ENCODE measurements at places on chromosomes 5 and 9. TPM values are rescaled to one million over a fixed set of nuclear protein-coding genes. Genes with fewer than 3 reads are reported as not detected.
A peak's percentile ranks its signal among the peaks of the same experiment; 100 is the strongest.

DNA sequence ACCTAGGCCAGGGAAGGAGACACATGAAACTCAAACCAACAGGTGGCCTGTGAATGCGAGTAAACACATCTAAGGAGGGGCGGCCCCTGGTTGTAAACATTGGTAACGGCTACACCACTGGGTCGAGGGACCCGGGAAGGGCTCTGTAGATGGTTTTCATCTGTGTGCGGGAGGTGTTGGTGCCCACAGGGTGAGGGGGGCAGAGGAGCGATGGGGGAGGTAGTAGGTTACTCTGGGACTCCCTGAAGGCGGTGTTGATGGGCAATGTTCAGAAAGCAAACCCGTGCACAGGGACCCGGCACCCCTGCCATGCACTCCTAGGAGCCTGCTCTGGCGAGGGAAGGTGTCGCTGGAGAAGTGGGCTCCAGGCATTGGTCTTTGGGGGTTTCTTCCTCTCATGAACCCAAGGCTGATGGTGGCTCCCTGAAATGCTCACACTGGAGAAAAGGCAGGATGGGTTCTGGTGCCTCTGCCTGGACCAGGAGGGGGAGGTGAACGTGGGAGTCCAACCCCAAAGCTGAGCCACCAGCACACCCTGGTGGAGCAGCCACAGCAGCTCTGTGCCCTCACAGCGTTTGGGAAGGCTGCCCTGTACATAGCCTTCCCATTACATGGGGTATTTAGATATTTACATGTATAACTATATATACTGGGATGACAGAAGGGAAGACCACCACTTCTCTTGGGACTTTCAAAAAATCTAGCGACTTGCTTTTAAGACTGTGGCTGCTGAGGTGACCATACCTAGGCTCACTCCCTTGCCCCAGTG is 103.2 kb downstream of the ENTREP1 start:
- no peak for DNase-seq

DNA sequence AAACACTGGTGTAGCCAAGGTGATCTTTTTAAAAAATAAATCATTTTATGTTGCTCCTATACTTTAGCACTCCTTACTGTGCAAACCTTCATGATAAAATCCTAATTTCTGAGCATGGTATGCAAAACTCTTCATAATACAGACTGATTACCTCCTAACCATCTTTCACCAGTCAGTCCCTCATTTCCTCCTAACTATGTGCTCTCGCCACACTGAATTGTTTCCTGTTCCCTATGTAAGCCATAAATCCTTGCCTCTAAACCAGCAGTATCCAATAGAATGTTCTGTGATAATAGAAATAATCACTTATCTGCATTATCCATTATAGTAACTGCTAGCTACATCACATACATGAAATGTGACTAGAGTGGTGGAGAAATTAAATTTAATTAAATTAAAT is 10.7 kb downstream of the AP3B1 start:
- no peak for DNase-seq

The LRRC70 gene
- 0.51 TPM for total RNA-seq

GRCh38 chr5:171115519-171115918 is 193.5 kb upstream of the TLX3 start:
- DNase-seq: no peak

The NFIB gene
- total RNA-seq: 5.3 TPM

The DMRTA1 gene
- not detected for total RNA-seq

GRCh38 chr5:126383776-126384175 is 39.4 kb upstream of the GRAMD2B start:
- DNase-seq: peak; percentile 61

The POU5F2 gene
- 0.76 TPM for total RNA-seq

DNA sequence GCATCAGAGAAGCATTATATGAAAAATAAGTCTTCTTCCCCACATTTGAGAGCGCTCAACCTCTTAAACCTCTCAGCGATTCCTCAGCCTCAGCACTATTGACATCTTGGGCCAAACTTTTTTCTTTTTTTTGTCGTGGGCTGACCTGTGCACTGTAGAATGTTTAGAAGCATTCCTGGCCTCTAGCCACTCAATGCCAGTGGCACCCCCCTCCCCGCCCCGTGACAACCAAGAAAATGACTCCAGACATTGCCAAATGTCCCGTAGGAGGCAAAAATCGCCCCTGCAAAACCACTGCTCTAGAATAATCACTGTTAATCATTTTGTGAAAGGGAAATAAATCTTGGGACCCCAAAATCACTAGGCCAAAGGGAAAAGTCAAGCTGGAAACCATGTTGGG is 129.1 kb upstream of the BOD1 start:
- DNase-seq: no peak

The SLIT3 gene
- total RNA-seq: 61.9 TPM

The SLC25A46 gene
- total RNA-seq: 76.2 TPM

The CD180 gene
- total RNA-seq: not detected

DNA sequence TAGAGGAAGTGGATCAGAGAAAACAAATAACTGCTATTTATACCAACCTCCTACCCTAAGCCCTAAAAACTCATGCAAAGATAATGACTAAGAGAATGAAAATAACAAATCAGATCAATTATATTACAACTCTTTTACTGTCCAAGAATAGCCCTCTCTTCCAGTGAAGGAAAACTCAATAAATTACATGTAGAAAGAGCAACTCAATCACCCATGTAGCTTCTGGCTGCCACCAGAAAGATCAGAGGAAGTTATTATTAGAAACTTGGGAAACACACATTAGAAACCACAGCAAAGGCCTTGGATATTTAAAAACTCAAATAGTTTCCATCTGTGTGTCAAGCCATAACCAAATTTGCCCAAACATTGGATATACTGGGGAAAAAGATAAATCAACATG is 134.0 kb upstream of the TARS1 start:
- peak; percentile 44 for DNase-seq

- DNase-seq: no peak
Observed at GRCh38 chr9:111253742-111254437, 76.1 kb downstream of the OR2K2 start.

DNA sequence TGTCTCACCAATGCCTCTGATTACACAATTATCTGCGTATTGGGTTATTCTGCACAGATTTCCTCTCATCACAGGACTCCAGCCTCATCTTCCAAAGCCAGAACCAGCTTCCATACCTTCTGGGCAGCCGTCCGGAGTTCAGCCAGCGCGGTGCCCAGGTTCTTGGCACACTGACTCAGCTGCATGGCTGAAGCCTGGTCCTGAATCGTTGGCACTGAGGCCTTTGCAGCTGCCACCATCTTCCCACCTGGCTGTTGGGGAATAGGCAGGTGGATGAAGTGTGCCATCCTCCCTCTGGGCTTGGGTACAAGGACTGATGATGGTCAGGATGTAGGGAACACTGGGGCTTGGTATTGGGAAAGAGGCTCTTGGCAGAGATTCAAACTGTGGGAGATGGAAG is 17.9 kb downstream of the TLN1 start:
- DNase-seq: no peak

DNA sequence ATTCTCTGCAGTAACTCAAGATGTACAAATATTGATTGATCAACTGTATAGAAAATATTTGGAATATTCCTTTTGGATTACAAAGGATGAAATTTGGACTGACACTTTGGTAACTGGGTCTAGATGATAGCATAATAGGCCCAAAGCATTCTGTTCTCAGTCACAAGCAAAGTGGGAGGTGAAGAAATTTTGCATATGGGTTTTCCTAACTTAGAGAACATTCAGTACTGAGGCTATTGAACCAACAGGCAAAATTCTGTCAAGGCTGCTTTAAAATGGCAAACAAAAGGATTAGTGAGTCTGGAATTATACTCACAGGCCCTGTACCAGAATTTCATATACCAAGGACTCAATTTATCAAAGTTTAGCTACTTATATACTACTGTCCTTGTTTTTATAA is 1020.6 kb downstream of the TLE4 start:
- DNase-seq: no peak

GRCh38 chr5:177303925-177304391 is 359 bp downstream of the PRELID1 start:
- DNase-seq: peak; percentile 50

GRCh38 chr5:40790947-40791593 is 7.1 kb downstream of the PRKAA1 start:
- peak; percentile 68 for DNase-seq

The SLC34A3 gene
- total RNA-seq: not detected

DNA sequence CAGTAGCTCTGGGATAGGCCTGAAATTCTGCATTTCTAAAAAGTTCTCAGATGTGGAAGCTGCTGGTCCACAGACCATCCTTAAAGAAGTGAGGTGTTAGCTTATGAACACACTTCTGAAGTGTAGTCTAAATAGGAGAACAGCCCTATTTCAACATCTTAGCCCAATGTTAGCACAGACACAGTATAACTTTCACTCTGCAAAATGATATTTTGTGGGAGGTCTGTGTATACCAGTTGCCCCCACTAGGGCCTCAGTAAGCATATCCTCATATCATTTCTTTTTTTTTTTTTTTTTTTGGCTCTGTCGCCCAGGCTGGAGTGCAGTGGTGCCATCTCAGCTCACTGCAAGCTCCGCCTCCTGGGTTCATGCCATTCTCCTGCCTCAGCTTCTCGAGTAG is 7.5 kb upstream of the HABP4 start:
- peak; percentile 32 for DNase-seq

GRCh38 chr9:133050142-133050541 is 11.6 kb upstream of the CEL start:
- DNase-seq: no peak

- no peak for DNase-seq
Observed at GRCh38 chr5:73974871-73975360, 348.9 kb downstream of the ARHGEF28 start.

The PCDHB4 gene
- total RNA-seq: 0.22 TPM

- DNase-seq: no peak
Observed at GRCh38 chr5:126455728-126456127, 32.5 kb downstream of the GRAMD2B start.

DNA sequence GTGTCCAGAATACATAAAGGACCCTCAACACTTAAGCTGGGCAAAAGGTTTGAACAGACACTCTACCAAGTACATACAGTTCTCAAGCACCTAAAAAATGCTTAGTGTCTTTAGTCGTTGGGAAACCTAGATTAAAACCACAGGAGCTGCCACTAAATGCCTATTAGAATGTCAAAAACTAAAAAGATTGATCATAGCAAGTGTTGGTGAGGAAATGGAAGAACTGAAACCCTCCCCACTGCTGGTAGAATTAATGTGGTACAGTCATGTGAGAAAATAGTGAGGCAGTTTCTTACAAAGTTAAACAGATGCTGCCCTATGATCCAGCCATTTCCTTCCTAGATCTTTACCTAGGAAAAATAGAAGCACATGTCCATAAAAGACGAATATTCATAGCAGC is 40.6 kb downstream of the SFXN1 start:
- DNase-seq: no peak

GRCh38 chr5:13540168-13540750 is 404.2 kb downstream of the DNAH5 start:
- no peak for DNase-seq

DNA sequence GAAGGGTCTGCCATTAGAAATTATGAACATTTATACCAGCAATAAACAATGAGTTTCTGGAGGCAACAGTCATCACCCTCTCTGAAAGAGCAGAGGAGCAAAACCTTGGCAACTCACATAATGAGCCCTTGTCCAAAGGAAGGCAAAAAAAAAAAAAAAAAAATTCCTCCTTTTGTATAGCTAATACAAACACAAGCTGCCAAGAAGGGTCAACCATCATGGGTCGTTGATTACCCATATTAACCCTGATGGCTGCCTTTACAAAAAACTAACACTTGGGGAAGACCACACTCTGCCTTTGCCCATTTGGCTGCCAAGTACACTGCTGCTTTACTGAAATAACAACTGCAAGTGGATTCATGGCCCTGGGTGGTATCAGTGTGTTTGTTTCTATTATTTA is 272.7 kb downstream of the ADAMTSL1 start:
- no peak for DNase-seq

DNA sequence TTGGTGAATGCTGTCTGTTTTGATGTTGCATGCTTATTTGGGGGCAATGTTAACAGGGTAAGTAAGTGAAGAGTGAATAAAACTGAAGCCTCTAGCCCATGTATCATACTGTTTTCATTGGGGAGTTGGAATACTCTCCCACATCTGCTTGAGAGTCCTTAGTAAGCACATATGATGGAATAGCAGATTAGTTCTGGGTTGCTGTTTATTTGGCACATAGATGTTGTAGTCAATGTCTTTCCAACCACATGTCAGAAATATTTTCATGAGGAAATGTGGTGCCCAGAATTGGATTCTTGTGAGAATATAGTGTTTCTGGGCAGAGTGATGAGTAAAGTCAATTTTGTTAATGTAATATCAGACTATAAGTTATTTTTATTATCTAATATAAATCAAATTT is 611.7 kb upstream of the FTMT start:
- no peak for DNase-seq

The BAAT gene
- not detected for total RNA-seq

DNA sequence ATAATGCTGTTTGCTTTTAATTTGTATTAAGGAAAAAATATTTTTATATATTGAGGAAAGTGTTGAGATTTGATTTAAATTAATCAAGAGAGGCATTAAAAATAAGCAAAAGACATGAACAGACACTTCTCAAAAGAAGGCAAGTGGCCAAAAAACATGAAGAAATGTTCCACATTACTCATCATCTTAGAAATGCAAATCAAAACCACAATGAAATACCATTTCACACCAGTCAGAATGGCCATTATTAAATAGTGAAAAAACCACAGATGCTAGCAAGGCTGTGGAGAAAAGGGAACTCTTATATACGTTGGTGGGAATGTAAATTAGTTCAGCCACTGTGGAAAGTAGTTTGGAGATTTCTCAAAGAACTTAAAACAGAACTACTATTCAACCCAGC is 45.9 kb downstream of the RANBP17 start:
- DNase-seq: peak; percentile 57

The NPR2 gene
- 26.7 TPM for total RNA-seq

The SYK gene
- total RNA-seq: not detected

GRCh38 chr9:136180586-136180985 is 24.3 kb downstream of the LHX3 start:
- no peak for DNase-seq

- peak; percentile 75 for DNase-seq
Observed at GRCh38 chr5:123035918-123036390, 571 bp downstream of the PPIC start.

- DNase-seq: no peak
Observed at GRCh38 chr9:126336736-126337325, 10.2 kb downstream of the MVB12B start.

DNA sequence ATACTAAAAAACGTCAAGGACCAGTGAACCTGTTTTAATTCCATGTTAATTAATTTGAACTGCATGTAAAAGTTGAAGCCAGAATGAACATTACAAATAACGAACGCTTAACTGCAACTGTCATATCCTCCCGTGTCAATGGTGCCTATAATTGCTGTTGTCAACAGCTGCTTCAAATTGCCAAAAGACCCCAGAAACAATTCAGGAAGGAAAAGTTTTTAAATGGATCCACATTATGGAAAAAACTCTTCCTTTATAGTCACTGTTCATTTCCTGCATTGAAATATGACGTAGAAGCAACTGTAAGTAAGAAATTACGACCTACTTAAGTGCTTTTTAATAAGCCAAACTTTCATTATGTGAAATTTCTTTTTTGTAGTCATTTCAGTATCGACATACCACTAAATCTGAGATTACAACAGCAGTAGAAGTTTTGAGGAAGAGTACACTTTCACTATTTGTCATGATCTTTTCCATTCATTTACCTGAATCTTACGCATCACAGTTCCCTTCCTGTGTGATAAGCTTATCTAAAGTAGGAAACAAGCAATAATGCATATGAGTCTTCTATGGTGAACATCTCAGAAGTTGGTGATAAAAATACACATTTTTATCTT is 37.8 kb downstream of the MEF2C start:
- no peak for DNase-seq

GRCh38 chr9:114450833-114451706 is 54.2 kb downstream of the WHRN start:
- DNase-seq: no peak

The C1QTNF3 gene
- 0.11 TPM for total RNA-seq

The EQTN gene
- not detected for total RNA-seq

Data from GM23248 (cell line).